ENCODE measurements at places on chromosomes 6 and 20.

- DNase-seq = no peak
Measured at GRCh38 chr6:13284646-13285045, 43.7 kb downstream of the TBC1D7 start.

GRCh38 chr20:47782076-47782475 is 3.2 kb downstream of the SULF2 start:
- no peak for DNase-seq

- peak; percentile 63 for DNase-seq
Measured at GRCh38 chr20:56974499-56975250, 291.8 kb downstream of the BMP7 start.

GRCh38 chr20:49320460-49320859 is 42.6 kb upstream of the ZNFX1 start:
- DNase-seq = peak; percentile 49

GRCh38 chr6:135449246-135449645 is 48.3 kb downstream of the AHI1 start:
- DNase-seq = no peak

- DNase-seq = no peak
Measured at GRCh38 chr6:19297880-19298279, 539.3 kb upstream of the ID4 start.

GRCh38 chr20:46354207-46354555 is 45.9 kb upstream of the CDH22 start:
- DNase-seq = no peak

- DNase-seq = peak; percentile 64
Measured at GRCh38 chr20:4026093-4026601, 10.8 kb upstream of the RNF24 start.

GRCh38 chr6:136347847-136348246 is 58.2 kb upstream of the BCLAF1 start:
- no peak for DNase-seq

GRCh38 chr20:57070296-57070695 is 196.1 kb downstream of the BMP7 start:
- DNase-seq = no peak

GRCh38 chr6:142906945-142907470 is 38.0 kb downstream of the HIVEP2 start:
- no peak for DNase-seq

DNA sequence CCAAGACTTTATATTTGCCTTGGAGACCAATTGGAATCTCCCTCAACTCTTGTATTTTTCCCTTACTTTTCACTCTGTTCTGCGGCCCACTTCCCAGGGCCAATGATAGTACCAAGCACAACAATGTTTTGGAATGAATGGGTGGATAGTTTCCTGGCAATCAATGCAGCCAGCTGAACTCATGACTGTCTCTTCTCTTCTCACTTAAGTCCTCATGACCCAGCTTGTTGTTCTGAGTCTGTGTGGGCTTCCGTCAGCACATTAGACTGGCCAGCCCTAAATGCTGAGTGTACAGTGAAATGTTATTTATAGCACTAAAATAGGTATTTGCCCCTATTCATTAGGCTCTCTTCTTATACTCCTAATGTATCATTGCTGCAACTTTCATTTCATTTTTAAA is 5.6 kb upstream of the MBOAT1 start:
- no peak for DNase-seq

- no peak for DNase-seq
Measured at GRCh38 chr6:78615430-78615904, 251.9 kb upstream of the IRAK1BP1 start.

DNA sequence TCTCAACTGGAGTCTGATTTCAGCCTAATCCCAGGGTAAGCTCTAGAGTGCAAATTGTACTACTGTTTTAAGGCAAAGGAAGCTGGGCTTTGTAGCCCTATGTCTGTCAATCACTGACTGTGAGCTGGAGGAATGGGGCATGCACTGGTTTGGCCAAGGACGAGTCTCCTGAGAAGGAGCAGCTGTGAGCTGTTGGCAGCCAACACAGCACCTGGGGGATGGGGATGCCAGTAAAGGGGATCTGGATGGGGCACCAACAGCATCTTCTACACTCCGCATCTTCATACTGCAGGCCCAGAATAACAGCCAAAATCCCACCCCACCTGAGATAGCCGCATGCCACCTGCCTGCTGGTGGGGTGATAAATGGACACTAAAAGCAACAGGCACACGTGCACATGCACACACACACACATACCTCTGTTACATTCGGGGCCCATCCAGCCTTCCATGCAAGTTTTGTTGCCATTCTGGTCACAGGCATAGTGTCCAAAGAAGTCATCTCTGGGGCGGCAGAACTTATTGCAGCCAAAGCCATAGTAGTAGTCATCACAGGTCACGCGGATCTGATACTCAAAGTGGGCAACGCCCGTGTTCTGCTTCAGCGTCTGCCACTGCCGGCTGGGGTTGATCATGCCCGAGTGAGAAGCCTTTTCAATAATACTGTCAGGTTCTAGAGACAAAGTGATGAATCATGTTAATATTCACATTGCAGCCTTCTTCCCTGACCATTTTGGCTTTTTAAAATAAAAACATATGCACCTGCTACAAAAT is 15.6 kb downstream of the JAG1 start:
- DNase-seq = no peak

GRCh38 chr20:50320005-50320900 is 129.6 kb downstream of the CEBPB start:
- DNase-seq = no peak

DNA sequence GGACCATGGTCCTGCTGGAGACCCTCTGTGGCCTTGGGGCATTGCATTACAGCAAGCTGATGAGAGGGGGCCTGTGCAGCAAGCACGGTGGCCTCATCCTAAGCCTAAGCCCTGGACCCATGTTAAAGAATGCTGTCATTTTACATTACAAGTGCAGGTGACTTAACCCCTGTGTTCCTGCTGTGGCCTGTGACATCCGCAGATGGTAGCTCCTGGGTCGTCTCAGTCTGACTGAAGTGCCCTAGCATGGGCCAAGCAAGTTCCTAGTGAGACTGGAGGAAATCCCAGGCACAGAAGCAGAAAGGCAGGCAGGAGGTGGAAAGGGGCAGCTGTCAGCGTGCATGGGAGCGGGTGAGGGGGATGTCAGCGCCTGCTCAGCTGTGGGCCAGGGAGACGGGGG is 252.4 kb downstream of the FNDC1 start:
- DNase-seq = no peak

DNA sequence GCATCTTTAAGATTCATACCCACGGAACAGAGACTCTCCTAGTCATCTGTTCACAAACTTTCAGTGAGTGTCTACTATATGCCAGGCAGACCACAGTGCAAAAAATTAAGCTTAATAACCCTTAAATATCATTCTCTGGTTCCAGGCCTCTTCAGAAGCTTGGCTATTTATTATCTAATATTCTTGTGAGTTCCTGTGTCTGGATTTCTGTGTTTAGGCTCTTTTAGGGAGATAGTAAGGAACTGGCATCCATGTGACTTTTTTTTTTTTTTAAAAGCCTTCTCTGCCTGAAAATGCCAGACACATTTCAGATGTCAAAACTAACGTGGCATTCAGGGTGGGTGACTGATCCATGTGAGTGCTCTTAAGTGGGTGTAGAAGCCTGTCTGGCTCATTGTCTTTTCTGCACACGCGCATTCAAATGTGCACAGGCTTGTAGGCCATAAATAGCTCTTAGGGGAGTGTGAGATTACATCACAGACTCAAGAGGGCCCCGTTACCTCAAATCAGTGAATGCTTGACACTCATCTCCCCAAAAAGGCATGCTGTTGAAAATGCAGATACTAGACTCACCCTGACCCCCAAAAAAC is 141.9 kb downstream of the GMPR start:
- no peak for DNase-seq

GRCh38 chr20:39083761-39084160 is 121.6 kb downstream of the DHX35 start:
- no peak for DNase-seq

GRCh38 chr6:147744012-147744411 is 235.5 kb downstream of the SAMD5 start:
- DNase-seq = no peak

DNA sequence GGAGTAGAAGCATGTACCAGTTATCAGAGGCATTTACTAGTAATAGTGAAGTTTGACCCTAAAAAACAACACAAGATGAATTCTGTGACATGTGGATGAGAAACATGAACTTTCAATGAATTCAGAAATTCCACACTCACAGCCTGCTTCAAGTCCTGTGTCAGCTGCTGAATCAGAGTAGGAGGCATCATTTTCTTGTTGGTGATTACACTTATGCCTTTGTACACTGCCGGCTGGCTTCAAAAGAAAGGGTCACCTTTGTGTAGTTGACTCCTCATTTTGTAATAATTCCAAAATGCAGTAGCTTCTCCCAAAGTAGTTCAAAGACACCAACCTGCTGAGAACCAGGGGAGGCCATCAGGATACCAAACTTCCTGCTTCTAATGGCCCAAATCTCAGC is 165.5 kb downstream of the BACH2 start:
- DNase-seq = no peak

- no peak for DNase-seq
Measured at GRCh38 chr6:75201021-75201420, 4.8 kb downstream of the COL12A1 start.

DNA sequence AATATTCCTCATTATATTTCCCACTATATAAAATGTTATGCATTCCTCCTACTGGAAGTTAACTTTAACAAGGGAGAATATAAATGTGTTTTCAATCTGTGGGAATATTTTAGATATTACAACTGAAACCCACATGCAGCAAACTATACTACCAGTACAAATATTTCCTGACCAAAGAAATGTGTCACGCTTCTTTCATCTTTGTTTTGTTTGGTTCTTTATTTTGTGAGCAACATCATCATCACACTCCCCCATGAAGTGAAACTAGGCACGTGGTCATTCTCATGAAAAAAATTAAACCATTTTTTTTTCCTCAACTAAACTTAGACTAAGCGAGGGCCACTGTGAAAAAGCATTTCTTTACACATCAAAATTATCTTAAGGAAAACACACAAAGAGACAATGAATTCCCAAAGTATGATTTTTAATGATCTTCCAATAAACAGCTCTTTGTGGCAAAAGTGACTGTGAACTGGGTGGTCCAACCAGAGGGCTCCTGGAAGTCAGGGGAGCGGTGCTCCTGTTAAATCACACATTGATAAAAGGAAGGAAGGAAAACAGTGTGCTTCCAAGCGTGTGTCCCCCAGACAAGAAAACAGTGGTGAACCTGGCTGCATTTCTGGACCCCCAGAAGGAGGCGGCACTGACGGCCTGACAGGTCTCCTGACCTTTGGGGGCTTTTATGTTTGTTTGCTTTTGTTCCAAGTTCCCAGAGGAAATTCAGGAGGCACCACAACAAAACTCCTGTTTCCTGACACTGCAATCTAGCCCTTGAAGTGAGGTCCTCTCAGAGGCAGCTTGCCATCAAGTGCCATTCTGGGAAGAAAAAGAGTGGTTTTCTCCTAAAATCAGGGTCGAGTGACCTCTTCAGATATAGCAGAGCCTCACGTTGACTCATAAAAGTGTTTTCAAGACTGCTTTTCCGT is 166.8 kb upstream of the FOXQ1 start:
- DNase-seq = no peak

DNA sequence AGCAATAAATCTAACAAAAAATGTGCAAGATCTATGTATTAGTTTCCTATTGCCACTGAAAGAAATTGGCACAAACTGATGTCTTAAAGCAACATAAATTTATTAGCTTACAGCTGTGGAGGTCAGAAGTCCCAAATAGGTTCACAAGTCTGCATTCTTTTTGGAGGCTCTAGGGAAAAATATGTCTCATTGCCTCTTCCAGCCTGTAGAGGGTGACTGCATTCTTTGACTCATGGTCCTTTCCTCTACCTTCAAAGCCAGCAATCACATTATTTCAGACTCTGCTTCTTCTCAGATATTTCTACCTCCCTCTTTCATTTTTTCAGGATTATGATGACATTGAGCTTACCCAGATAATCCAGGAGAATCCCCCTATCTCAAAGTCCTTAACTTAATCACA is 1531.1 kb downstream of the KHDRBS2 start:
- DNase-seq = no peak
